Neural crest cell (in vitro differentiated cells): ENCODE measurements at places on chromosomes 1 and 21. TPM values are rescaled to one million over a fixed set of nuclear protein-coding genes. Genes with fewer than 3 reads are reported as not detected.

KIF17 gene
- total RNA-seq: 1.1 and 1.6 TPM in 2 replicates

TMEM52 gene
- 3.7 and 4.6 TPM in 2 replicates for total RNA-seq

ZNF281 gene
- total RNA-seq: 36.5 and 37.5 TPM in 2 replicates

B3GALT6 gene
- 39.8 and 41.1 TPM in 2 replicates for total RNA-seq

DCDC2B gene
- total RNA-seq: not detected in 2 replicates

- no peaks in the 10 kb centered on the region for H3K27me3 ChIP-seq
- no peak overlapping the region for H3K4me3 ChIP-seq
- no peak for DNase-seq
- no peaks in the 10 kb centered on the region for H3K36me3 ChIP-seq
- H3K27ac ChIP-seq: peak overlapping the region; percentile 38
Measured at GRCh38 chr1:118563981-118564951, 379.2 kb upstream of the SPAG17 start.

GRCh38 chr1:170685166-170685565 is 21.2 kb downstream of the PRRX1 start:
- DNase-seq: no peak
- H3K4me1 ChIP-seq: peaks cover 51% of the 10 kb centered on the region
- H3K36me3 ChIP-seq: no peaks in the 10 kb centered on the region
- no peak overlapping the region for H3K27ac ChIP-seq
- no peak overlapping the region for H3K4me3 ChIP-seq

GRCh38 chr1:983798-984475 is 2.0 kb upstream of the PERM1 start:
- no peak overlapping the region for H3K4me3 ChIP-seq
- peaks cover 3% of the 10 kb centered on the region for H3K36me3 ChIP-seq
- H3K27ac ChIP-seq: no peak overlapping the region
- no peaks in the 10 kb centered on the region for H3K4me1 ChIP-seq
- peak; percentile 70 for DNase-seq
- peaks cover 48% of the 10 kb centered on the region for H3K27me3 ChIP-seq

- H3K36me3 ChIP-seq: no peaks in the 10 kb centered on the region
- H3K4me3 ChIP-seq: no peak overlapping the region
- no peak overlapping the region for H3K27ac ChIP-seq
Measured at GRCh38 chr21:35390013-35390776, 341.1 kb upstream of the RUNX1 start.

GRCh38 chr21:34582506-34583150 is 32.3 kb downstream of the RCAN1 start:
- peak overlapping the region; percentile 21 for H3K27ac ChIP-seq
- H3K27me3 ChIP-seq: no peaks in the 10 kb centered on the region
- H3K4me3 ChIP-seq: no peak overlapping the region
- DNase-seq: peak; percentile 9
- peaks cover 24% of the 10 kb centered on the region for H3K4me1 ChIP-seq

GRCh38 chr21:14554948-14555347 is 8.8 kb upstream of the SAMSN1 start:
- no peaks in the 10 kb centered on the region for H3K36me3 ChIP-seq
- no peak overlapping the region for H3K4me3 ChIP-seq
- H3K27me3 ChIP-seq: no peaks in the 10 kb centered on the region
- no peaks in the 10 kb centered on the region for H3K4me1 ChIP-seq

GRCh38 chr1:175470078-175470477 is 273.3 kb downstream of the TNR start:
- H3K27me3 ChIP-seq: no peaks in the 10 kb centered on the region
- H3K36me3 ChIP-seq: no peaks in the 10 kb centered on the region
- H3K4me1 ChIP-seq: peaks cover 7% of the 10 kb centered on the region
- H3K27ac ChIP-seq: no peak overlapping the region
- DNase-seq: no peak

DNA sequence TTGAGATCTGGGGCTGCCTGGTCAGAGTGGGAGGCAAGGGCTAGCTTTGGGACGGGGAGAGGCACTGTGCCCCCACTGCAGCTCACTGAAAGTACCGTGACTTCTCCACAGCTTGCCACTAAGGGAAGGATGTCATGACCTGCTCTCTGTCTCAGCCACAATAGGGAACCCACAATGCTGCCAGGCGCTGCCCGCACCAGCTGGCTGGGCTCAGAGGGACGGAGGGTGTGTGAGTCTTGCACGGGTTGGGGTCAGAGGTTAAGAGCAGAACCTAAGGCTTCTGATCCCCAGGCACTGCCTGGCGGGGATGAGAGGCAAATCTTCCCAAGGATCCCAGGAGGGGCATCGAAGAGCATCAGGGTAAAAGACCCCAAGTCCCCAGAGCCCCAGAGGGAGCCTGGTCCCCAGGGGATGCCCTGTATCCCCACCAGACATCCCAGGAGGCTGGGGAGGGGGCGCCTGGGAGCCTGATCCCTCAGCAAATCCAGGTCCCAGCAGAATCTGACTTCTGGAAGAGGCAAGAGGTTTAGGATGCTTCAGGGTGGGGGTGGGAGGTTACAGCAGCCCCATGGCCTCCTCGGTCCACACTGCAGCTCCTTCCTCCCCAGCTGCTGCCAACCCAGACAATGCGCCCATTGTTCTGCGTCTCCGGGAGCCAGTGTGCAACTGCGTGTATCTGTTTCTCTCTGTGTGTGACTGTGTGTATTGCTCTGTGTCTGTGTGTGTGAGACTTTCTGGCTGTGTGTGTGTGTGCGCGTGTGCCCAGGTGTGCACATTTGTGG is 2.0 kb upstream of the MARCKSL1 start:
- H3K36me3 ChIP-seq: peaks cover 15% of the 10 kb centered on the region
- peak overlapping the region; percentile 98 for H3K27ac ChIP-seq
- peak; percentile 53 for DNase-seq
- peaks cover 63% of the 10 kb centered on the region for H3K4me1 ChIP-seq

DNA sequence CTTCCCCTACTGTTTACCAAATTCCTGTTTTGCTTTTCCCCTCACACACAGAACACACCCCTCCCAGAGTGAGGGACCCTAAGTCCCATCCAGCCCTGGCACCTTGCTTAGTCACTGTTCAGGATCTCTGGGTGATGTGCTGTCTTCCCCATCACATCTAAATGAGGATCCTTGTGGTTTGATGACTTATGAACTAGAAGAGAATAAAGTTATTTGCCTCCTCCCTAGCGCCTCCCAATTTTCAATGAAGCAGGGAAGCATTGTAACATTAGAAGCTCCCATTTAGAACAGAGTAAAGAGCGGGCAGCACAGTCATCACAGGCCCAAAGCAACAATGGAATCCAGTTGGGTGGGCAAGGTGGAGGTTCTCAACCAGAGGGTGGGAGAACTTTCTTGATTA is 27.0 kb downstream of the DISC1 start:
- H3K27ac ChIP-seq: no peak overlapping the region
- peaks cover 32% of the 10 kb centered on the region for H3K36me3 ChIP-seq
- H3K4me1 ChIP-seq: peaks cover 3% of the 10 kb centered on the region
- no peak overlapping the region for H3K4me3 ChIP-seq
- DNase-seq: no peak

DNA sequence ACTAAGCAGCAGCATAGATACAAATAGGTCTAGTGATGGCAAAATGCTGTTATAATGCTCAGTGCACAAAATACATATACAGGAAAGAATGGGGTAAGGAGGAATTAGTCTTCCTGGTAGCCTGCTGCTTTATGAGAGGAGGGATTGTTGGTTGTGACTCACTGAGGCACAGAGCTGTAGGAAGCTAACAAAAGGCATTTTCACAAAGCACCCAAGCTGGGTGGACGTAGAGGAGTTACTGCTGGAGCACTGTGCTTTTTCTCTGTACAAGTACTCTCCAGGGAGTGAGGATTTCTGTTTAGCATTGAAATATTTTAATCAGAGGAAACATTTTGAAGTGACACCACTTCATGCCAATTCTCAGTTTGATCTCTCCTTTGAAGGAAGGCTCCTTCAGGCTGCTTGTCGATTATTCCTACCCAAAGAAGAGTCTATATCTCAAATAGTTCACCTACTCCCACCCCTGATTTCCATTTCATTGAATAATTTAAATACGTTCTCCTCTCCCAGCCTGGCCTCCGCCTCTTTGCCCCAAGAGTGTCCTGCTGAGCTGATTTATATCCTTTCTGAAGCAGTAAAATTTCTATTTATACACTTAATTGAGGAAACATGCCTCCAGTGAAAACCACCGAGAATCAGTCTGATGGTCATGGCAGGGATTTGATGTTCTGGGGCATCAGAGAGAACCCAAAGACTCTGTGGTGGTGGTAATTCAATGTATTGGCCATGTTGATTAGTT is 271.9 kb downstream of the HHAT start:
- no peak for DNase-seq
- no peaks in the 10 kb centered on the region for H3K27me3 ChIP-seq
- peaks cover 9% of the 10 kb centered on the region for H3K4me1 ChIP-seq
- no peak overlapping the region for H3K27ac ChIP-seq

GRCh38 chr1:6503884-6504602 is 12.6 kb upstream of the PLEKHG5 start:
- H3K27ac ChIP-seq: no peak overlapping the region
- H3K27me3 ChIP-seq: peaks cover 3% of the 10 kb centered on the region
- no peaks in the 10 kb centered on the region for H3K36me3 ChIP-seq
- DNase-seq: no peak
- no peak overlapping the region for H3K4me3 ChIP-seq

DNA sequence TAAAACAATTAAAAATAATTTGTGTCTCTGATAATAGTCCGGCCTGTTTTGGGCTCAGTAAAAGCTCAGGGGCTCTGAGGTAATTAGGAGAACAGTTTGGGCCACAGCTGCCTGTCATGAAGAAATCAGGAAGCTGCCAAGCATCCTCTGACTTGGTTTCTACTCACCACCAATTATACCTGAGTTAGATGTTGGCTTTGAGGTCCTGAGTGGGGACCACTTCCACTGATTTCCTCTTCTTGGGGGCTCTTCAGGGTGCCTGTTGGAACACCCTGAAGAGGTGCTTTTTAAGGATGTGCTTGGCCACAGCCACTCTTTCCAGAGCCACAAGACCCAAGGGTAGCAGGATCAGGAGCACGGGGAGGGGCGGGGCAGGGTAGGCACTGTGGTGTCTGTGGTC is 10.9 kb downstream of the SLC6A17 start:
- DNase-seq: no peak
- H3K4me1 ChIP-seq: no peaks in the 10 kb centered on the region
- peaks cover 61% of the 10 kb centered on the region for H3K27me3 ChIP-seq
- no peak overlapping the region for H3K4me3 ChIP-seq

GRCh38 chr1:116966791-116967190 is 34.8 kb upstream of the CD101 start:
- no peak overlapping the region for H3K4me3 ChIP-seq
- peaks cover 23% of the 10 kb centered on the region for H3K36me3 ChIP-seq
- peaks cover 18% of the 10 kb centered on the region for H3K4me1 ChIP-seq
- no peak overlapping the region for H3K27ac ChIP-seq

- peaks cover 23% of the 10 kb centered on the region for H3K27me3 ChIP-seq
- H3K4me3 ChIP-seq: no peak overlapping the region
- DNase-seq: no peak
- H3K4me1 ChIP-seq: no peaks in the 10 kb centered on the region
- H3K27ac ChIP-seq: no peak overlapping the region
- H3K36me3 ChIP-seq: no peaks in the 10 kb centered on the region
Measured at GRCh38 chr1:33985656-33986055, 121.8 kb downstream of the HMGB4 start.

DNA sequence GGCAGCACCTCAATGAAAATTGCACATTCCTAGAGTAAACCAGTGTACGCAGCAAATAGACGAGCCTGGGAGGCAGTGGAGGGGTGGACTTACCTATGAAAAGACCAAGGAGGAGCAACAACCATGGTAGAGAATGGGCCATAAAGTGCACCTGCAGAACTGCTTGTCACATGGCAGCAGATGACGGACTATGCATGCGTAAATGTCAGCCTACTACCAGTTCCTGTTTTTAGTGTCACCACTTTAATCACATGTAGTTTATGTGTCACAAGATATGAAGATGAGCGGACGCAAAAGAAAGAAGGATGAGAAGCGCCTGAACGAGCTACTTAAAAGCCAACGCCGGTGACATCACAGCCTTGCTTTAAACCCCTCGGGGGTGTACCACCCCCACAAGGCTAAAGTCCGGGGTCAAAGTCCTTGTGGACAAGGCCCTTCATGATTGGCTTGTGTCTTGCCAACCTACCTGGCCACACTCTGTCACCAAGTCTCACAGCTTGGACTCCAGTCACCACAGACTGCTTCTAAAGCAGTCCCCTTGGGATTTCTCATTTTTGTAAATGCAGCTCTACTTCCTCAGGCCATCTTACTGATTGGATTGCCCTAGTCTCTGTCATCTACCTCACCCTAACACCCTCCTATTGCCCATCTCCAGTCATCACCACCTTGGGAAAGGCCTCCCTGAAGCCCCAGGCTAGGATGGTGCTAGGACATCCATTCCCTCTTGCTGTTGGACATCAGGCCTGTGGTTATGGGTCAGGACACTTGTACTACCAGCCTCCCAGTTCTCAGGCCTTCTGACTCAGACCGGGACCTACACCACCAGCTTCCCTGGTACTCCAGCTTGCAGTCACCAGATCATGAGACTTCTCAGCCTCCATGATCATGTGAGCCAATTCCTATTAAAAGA is 6.0 kb upstream of the LY9 start:
- no peak overlapping the region for H3K27ac ChIP-seq
- no peaks in the 10 kb centered on the region for H3K4me1 ChIP-seq
- DNase-seq: no peak
- H3K36me3 ChIP-seq: no peaks in the 10 kb centered on the region
- H3K27me3 ChIP-seq: peaks cover 3% of the 10 kb centered on the region

- no peak overlapping the region for H3K27ac ChIP-seq
- no peak overlapping the region for H3K4me3 ChIP-seq
- DNase-seq: no peak
- peaks cover 17% of the 10 kb centered on the region for H3K4me1 ChIP-seq
Measured at GRCh38 chr1:45922813-45923212, 119.4 kb downstream of the MAST2 start.

- DNase-seq: peak; percentile 57
- H3K27me3 ChIP-seq: peaks cover 3% of the 10 kb centered on the region
- H3K4me3 ChIP-seq: peak overlapping the region; percentile 78
- H3K36me3 ChIP-seq: peaks cover under 1% of the 10 kb centered on the region
Measured at GRCh38 chr1:226309398-226310244, 657 bp upstream of the LIN9 start.

DNA sequence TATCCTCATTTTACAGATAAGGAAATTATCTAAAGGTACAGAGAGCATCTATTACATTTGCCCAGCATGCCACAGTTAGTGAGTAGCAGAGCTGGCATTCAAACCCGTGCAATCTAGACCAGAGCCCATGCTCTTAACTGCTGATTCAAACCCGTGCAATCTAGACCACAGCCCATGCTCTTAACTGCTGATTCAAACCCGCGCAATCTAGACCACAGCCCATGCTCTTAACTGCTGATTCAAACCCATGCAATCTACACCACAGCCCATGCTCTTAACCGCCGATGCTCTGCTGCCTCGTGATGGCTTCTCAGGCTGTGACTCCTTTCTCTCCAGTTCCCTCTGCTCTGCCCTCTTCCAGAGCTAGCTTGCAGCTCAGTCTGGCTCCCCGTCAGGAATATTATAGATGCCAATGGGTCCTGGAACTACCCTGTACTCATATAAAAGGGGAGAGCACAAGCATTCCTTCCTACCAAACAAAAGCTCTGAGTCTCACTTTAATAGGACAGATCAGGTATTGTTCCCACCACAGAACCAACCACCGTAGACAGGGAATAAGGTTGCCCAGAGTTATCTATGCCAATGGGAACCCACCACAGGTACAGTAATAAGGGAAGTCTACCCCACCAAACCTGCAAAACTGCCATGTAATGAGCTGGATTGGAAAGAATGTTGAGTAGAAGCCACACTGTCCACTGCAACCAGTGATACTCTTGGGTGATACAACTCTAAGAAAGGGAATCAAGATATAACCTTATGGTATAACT is 78.4 kb downstream of the SMYD3 start:
- H3K36me3 ChIP-seq: no peaks in the 10 kb centered on the region
- no peak overlapping the region for H3K27ac ChIP-seq
- H3K4me3 ChIP-seq: no peak overlapping the region
- DNase-seq: no peak
- no peaks in the 10 kb centered on the region for H3K4me1 ChIP-seq
